Activated CD8-positive, alpha-beta memory T cell treated with anti-CD3 and anti-CD28 coated beads for 36 hours (primary cell): ENCODE measurements at places on chromosomes 3 and 15. TPM values are rescaled to one million over a fixed set of nuclear protein-coding genes. Genes with fewer than 3 reads are reported as not detected.

Gene CD86
- total RNA-seq, result 0.40 TPM

Gene GABRA5
- total RNA-seq, result not detected

Gene C3orf49
- total RNA-seq, result not detected

Gene GABRR3
- not detected for total RNA-seq

Gene GP5
- 0.31 TPM for total RNA-seq

Gene ATP13A5
- total RNA-seq, result not detected

Gene ASB14
- not detected for total RNA-seq

Gene NPAP1
- total RNA-seq, result not detected

Gene KCNMB3
- 0.76 TPM for total RNA-seq

Gene DGKG
- 0.67 TPM for total RNA-seq

Gene FSIP1
- 0.51 TPM for total RNA-seq

Gene ACTC1
- not detected for total RNA-seq

Gene ZXDC
- total RNA-seq, result 21.8 TPM

Gene KBTBD12
- not detected for total RNA-seq

Gene ARGFX
- not detected for total RNA-seq

Gene PRKCD
- total RNA-seq, result 21.4 TPM

Gene C2CD4B
- 0.21 TPM for total RNA-seq

Gene SKOR1
- total RNA-seq, result 0.06 TPM

Gene RNU6-1
- not detected for total RNA-seq

Gene GOLGA6L7
- not detected for total RNA-seq

Gene NOX5
- not detected for total RNA-seq

Gene CCDC9B
- 0.34 TPM for total RNA-seq

Gene GOLGA8J
- total RNA-seq, result not detected

Gene CDAN1
- total RNA-seq, result 25.1 TPM

Gene ATP11B
- total RNA-seq, result 79.4 TPM

Gene ECE2
- not detected for total RNA-seq

Gene ADGRG7
- total RNA-seq, result not detected

Gene USP50
- not detected for total RNA-seq

Gene TPM1
- 8.5 TPM for total RNA-seq

Gene P2RY1
- 0.48 TPM for total RNA-seq

Gene DNAH12
- total RNA-seq, result not detected

Gene ROPN1
- total RNA-seq, result not detected

Gene MAP2K5
- total RNA-seq, result 20.8 TPM

Gene PROK2
- total RNA-seq, result 0.67 TPM

Gene ACAD11
- 11.1 TPM for total RNA-seq

Gene PPM1L
- 3.3 TPM for total RNA-seq

Gene SLC9C1
- not detected for total RNA-seq

Gene CNTN6
- not detected for total RNA-seq

Gene ALDH1A2
- 0.34 TPM for total RNA-seq

Gene OIP5
- 18.7 TPM for total RNA-seq

Gene TMCO5A
- total RNA-seq, result not detected

Gene WDR93
- total RNA-seq, result not detected

Gene KNG1
- not detected for total RNA-seq

Gene ARRDC4
- 0.42 TPM for total RNA-seq
